ENCODE measurements at places on chromosomes 12 and 14. TPM values are rescaled to one million over a fixed set of nuclear protein-coding genes. Genes with fewer than 3 reads are reported as not detected.

GRCh38 chr12:58727521-58727920 is 192.8 kb downstream of the LRIG3 start:
- no peak for DNase-seq

Gene PLEKHG7
- total RNA-seq = not detected

GRCh38 chr14:58397156-58397555 is 1.4 kb downstream of the TOMM20L start:
- no peak for DNase-seq

- DNase-seq = peak; percentile 58
Observed at GRCh38 chr12:126784328-126784921, 1482.5 kb upstream of the TMEM132C start.

Gene INHBC
- not detected for total RNA-seq

Gene HHIPL1
- total RNA-seq = not detected
